ENCODE measurements at places on chromosomes 3 and 15.

GRCh38 chr15:81484086-81484955, 110.3 kb upstream of the TMC3 start:
- no peak for DNase-seq

DNA sequence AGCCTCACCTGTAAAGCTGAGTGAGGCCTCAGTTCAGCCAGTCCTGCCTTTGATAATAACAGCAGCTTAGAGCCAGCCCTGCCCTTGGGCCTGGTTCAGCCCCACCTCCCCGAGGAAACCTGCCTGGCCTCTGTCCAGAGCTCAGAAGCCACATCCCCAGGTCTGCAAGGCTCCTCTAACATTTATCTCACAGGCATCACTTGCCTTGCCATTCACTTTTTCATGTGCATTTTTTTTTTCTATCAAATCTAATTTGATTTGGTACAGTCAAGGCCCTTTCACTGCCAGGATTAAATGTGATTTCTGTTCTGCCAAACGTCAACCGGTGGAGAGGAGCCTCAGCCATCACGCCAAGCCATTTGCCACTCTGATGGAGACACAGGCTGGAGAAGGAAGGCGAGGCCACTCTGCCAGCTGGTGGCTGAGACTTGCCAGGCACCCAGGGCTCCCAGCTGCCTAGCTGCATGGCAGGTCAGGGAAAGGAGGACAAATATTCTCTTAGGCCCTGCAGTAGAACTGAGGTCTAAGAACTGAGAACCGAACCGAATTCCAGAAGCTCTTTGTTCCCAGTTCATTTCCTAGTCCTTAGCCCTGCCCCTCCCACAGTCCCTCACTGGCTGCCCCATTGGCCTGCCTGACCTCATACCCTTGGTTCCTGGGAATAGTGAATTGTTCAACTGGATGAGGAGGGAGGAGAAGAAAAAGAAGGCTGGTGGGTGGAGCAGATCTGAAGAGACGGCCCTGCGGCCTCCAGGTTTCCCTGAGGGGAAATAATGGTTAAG, 76.4 kb downstream of the SPSB4 start:
- no peak for DNase-seq

- DNase-seq: no peak
These were observed 11.8 kb upstream of the HES1 start for GRCh38 chr3:194124193-194124592.

DNA sequence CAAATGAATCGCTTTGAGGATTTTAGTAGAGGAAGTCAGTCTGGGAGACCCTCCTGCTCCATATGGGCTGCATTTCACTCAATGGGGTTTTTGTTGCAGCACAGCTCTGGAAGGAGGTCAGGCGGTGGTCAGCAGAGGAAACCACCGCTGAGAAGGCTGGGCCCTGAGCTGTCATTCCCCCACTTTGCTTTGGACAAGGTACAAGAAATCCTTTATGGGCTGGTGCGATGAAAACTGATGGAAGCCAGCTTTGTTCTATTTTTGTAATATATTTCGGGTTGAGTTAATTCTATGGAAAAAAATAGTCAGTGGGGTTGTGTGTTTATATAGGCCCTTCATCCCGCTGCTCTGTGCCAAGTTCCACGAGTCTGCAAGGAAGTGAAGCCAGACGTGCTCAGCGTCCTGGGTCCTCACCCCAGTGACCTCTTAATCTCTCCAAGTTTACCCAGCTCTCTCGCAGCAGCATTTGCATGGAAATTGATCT, 157.1 kb upstream of the TMC3 start:
- DNase-seq: no peak

GRCh38 chr15:74655424-74655823, 39.8 kb downstream of the CLK3 start:
- no peak for DNase-seq

- DNase-seq: no peak
These were observed 129.0 kb downstream of the BBX start for GRCh38 chr3:107651782-107652181.

DNA sequence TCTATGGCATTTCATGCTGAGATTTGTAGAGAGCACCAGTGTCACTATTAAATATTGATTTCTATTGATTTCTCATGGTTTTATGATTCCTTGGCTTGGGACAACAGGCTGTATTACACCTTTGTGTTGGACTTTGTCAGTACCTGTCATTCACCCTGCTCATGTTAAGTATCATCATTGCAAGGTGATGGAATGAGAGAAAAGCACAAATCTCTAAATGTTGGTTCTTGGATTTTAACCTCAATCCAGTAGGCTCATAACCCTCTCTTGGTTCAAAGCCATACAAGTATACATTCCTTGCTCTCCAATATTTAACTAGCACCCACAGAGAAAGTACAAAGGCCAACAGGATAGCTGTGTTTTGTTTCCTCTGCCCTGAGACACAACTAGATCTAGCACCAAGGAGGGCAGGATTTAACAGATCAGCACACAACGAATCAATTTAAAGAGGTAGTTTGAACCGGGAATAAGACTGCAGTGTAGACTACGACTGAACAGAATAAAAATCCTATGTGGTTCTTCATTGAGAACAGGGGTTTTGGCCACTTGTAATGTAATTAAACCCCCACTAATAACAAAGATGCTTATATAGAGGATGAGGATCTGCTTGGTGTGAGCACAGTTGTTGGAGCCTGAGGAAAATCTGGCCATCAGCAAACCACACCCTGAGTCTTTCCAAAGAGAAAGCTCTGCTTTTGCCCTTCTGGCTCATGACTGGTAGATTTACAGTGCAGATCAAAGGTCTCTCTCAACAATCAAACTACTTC, 78.0 kb upstream of the TNFSF10 start:
- no peak for DNase-seq

GRCh38 chr3:78761126-78761525, 1006.7 kb downstream of the ROBO1 start:
- DNase-seq: no peak

DNA sequence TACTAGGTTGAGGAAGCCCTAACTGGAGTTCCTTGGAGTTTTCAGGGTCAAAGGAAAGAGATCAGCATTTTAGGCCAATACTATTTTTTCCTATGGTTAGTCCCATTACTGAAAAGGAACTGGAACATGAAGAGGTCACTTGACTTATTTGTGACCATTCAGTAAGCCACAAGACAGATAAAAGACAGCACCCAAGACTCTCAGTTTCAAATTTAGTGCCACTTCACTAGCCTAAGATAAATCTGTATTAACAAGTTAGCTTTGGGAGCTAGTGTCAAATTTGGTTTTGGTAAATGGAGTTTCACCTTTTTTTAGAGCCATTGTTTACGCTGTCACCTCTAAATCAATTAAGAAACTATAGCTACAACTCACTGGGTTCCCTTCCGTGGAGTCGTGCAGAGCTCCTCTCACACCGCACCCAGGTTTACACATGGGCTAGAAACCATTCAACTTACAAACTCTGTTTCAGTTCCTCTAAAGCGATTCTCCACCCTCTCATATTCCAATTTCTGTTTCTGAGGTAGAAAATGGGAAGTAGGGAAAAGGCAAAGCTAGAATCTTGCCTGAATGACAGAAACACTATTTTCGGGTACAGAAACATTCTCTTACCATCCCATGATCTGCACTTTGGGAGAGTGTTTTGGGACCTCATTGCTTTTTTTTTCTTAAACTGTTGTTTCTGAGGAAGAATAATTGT, 14.4 kb downstream of the CCDC32 start:
- no peak for DNase-seq

GRCh38 chr3:40915346-40915865, 283.9 kb upstream of the CTNNB1 start:
- no peak for DNase-seq
